ENCODE measurements at places on chromosomes 4 and X.

DNA sequence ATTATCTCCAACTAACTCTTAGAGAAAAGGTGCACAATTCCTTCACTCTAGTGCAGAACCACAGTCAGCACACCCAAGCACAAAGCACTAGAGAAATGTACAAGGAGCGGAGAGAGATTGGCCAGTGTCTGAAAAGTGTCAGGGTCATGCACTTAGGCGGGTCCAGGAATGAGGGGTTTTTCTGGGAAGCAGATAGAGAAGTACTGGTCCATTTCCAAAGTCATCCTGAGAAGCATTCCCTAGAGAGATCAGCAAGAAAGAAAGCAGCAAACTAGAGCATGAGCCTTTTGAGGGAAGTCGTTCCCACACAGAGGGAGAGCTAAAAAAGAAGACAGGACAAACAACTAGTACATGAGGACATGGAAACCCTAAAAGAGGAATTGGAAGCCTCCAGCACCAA lies 168.1 kb upstream of the MAP3K15 start:
- no peak for DNase-seq

DNA sequence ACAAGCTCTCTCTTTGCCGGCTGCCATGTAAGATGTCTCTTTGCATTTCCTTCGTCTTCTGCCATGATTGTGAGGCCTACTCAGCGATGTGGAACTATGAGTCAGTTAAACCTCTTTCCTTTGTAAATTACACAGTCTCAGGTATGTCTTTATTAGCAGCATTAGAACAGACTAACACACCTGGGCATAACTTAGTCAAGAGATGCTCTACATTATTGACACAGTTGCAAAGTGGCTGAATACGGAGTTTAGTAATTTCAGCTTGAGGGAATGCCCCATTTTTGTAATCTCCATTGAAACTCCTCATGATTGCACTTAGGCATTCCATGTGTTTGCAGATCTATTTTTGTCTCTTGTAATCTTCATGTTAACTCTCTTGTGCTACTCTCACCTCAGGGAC lies 299.5 kb upstream of the HAND2 start:
- DNase-seq = no peak

- DNase-seq = no peak
These were observed 20.8 kb upstream of the LIMCH1 start for GRCh38 chr4:41517121-41517520.

DNA sequence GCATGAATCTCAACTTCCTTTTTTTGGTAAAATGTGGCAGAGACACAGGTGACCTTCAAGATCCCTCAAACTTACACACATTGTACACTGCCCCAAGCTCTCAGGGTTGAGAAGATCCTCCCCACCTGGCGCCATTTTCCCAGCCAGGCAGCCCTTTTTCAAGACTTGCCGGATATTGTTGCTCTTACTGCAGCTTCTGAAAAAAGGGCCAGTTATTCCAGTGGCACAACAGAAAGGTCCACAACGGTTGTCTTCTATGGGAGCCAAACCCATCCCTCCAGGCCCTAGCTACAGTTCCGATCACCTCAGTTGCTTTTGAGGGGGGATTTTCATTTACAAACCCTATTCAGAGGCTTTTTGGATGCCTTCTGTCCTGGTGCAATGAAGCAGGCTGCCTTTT lies 101.1 kb downstream of the CHIC2 start:
- no peak for DNase-seq

DNA sequence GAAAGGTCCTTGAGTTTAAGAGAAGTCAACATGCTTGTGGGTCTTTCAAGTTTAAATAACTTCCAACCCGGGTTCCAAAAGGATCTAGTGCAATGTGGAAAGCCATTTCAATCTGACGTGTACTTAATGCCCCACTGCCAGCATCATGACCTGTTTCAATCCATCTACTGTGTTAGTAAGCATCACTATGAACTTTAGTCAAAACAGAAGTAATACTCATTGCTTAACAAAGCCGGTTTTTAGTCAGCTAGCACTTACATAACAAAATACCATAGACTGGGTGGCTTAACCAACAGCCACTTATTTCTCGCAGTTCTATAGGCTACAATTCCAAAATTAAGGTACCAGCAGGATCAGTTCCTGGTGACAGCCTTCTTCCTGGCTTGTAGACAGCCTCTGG lies 677.5 kb downstream of the DMD start:
- no peak for DNase-seq

GRCh38 chr4:81724925-81725329 lies 253.2 kb upstream of the RASGEF1B start:
- DNase-seq = no peak

DNA sequence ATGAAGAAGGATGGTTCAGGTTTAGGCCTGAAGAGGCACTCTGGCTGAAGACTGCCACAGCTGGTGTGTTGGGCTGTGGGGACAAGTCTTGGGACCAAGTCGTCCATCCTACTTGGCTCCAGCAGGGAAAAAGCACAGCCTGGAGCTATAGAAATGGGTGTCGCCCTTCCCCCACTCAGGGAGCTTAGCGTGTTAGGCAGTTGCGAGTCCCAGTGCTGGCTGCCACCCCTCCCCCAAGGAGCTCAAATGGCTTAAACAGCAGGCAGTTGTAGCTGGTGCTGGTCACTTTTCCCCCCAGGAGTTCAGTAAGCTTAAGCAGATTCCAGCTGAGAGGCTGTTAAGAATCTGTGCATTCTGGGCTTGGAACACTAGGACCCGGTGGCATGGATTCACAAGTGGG lies 319.5 kb upstream of the POF1B start:
- DNase-seq = no peak

- no peak for DNase-seq
These were observed 518.9 kb upstream of the INTU start for GRCh38 chr4:127113844-127114362.

DNA sequence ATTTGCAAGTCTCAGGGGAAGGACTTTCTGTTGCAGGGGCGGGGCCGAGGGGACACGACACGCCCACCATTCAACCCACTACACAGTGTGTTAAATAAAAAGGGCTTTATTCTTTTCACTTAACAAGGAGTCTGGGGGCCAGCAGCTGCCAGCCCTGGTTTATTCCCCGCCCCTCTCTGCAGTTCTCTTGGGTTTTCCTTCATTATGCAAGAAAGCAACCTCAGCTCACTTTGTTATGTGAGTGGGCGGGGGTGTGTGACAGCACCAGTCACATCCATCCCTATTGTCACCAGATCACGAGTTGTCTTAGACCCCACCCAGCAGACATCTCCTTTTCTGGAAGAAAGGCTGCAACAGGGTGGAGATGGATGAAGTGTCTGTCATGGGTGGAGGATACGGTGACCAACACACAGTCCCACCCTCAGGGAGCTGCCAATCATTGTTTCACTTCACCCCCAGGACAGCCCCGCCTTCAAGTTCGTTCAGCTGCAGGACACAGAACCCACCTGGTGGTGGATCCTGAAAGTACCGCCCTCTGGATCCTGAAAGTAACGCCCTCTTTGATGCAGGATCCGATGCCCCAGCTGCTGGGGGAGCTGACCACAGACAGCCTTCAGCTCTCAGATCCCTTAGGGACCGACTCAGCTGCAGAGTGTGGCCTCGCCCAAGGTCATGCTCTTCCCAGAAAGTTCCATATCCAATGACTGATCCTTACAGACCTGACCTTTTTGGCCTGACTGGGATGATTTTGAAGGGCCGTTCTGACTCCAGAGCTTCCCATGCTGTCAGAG lies 79.6 kb downstream of the SMIM20 start:
- DNase-seq = peak; percentile 37

- DNase-seq = no peak
These were observed 494.1 kb downstream of the CENPC start for GRCh38 chr4:67051000-67051789.

DNA sequence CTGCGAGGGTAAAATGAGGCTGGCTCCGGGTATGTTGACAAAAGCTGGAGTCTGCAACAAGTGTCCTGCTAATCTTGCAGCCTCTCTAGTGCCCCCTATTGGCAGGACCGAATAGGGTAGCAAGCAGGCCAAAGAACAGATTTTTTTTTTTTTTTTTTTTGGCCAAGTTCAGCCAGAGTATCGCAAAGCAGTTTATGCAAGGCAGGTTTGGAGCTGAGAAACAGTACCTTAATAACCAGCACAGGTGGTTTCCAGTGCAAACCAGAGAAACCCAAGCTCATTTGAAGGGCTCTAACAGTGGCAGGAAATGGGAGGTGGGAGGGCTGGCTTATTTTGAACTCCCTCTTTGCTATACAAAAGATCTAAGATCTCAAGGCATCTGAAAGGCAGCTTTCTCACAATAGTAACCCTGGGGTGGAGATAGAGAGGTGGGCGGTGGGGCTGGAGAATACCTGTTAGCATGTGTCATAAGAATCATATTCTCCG lies 38.2 kb upstream of the OCIAD2 start:
- no peak for DNase-seq

DNA sequence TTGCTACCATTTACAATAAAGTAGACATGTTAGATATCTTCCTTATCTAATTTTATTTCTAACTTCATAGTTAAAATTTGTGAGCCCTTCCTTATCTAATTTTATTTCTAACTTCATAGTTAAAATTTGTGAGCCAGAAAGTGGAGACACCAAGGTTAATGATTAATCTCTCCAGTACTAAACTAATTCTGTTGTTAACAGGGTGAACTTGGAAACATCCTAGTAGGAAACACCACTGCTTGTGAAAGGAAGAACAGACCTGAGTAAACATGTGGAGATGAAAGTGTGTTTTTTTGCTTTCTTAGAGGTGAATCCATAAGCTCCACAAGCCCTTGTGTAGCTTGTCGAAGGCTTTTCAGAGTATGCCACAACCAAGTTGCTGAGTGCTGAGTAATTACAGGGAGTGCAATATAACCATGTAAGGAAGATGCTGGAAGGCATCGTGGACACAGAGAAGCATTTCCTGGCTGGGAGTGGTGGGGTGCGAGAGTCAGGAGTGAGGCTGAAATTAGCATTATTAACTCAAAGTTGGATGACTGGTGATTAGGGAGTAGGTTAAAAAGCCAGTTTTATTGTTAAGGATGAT lies 118.6 kb upstream of the NEIL3 start:
- DNase-seq = peak; percentile 58

GRCh38 chrX:133569217-133569616 lies 153.9 kb upstream of the GPC4 start:
- DNase-seq = no peak

Measured in fibroblast of upper back skin (primary cell).